ENCODE measurements at places on chromosomes 13 and 19.

GRCh38 chr13:105170438-105170837 lies 1365.0 kb downstream of the EFNB2 start:
- DNase-seq: no peak

- no peak for DNase-seq
These were observed 52.2 kb upstream of the F7 start for GRCh38 chr13:113053376-113053775.

DNA sequence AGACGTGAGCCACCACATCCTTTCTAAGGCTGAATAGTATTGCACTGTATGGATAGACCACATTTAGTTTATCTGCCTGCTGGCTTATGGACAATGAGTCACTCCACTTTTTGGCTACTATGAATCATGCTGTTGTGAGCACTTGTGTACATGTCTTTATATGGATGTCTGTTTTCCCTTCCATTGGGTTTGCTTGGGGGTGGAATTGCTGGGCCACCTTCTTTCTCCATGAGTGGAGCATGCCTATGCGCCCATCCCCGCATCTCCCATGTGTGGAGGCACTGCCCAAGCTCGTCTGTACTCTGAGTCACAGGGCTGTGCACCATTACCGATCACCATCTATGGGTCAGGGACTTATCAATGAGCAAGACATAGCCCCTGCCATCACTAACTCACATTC lies 127.2 kb upstream of the GJB6 start:
- DNase-seq: no peak

GRCh38 chr13:99796175-99796819 lies 175.3 kb downstream of the ZIC5 start:
- no peak for DNase-seq

DNA sequence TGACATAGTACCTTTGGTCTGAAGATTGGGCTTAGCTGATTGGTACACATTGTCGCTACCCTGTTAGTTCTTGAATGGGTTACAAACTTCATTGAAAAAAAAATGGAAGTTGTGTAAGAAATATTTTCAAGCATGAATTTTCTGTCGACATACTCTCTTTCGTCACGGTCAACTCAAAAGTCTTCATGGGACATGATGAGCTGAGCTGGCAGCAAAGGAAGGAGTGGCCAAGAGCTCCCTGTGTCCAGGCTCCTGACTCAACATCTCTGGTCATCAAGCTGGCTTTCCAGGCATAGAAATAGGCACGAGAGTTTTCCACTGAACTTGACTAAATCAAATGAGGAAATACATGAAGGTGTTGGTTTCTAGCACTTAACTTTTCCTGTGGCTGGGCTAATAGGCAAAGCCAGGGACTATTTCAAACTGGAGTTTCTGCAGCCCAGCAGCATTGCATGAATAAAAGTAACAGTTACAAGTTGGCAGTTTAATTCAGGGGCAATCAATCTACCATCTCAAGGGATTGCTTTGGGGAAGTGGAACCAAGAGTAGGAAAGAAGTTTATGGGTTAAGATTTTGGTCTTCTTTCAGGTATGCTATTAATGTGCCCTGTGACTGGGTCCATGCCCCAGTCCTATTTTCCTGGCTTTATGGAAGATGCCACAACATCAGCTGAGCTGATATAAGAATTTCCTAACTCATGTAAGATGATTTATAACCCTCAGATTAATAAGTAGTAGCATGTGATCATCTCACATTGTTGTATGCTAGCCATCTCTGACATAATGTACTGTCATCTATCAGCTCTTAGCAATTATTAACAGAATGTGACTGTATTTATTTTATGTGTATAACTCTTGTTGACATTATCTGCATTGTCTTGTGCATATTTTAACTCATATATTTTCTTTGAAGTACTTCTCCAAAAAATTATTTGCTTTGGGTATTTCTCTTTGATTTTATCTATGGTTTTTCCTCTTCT lies 385.8 kb downstream of the DLEU7 start:
- DNase-seq: no peak

- no peak for DNase-seq
These were observed 4.2 kb downstream of the FCHO1 start for GRCh38 chr19:17755443-17755890.
